ENCODE measurements at places on chromosomes 7 and 10.

- no peak for DNase-seq
Observed at GRCh38 chr7:128875523-128875948, 12.9 kb downstream of the ATP6V1F start.

- DNase-seq = no peak
Observed at GRCh38 chr10:130910848-130911247, 400.7 kb downstream of the TCERG1L start.

- DNase-seq = no peak
Observed at GRCh38 chr7:27745064-27745583, 5.2 kb downstream of the TAX1BP1 start.

GRCh38 chr10:13961097-13961496 lies 369.6 kb downstream of the FRMD4A start:
- no peak for DNase-seq

DNA sequence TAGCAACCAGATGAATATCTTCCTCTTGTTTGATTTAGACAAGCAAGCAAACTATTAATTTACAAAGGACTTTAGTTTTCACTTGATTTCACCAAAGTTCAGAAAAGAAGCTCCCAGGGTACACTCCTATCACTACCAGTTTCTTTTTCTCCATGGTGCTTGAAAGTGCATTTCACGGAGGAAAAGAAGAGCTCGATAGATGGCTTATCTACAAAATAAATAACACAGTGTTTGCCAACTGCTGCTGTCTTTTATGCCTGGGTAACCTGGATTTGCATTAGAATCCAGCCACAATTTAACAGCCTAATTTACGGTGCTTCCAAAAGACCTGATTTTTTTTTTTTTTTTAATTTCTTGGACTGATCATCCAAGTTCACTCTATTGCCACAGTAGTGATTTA lies 275.7 kb downstream of the GPR37 start:
- DNase-seq = no peak

DNA sequence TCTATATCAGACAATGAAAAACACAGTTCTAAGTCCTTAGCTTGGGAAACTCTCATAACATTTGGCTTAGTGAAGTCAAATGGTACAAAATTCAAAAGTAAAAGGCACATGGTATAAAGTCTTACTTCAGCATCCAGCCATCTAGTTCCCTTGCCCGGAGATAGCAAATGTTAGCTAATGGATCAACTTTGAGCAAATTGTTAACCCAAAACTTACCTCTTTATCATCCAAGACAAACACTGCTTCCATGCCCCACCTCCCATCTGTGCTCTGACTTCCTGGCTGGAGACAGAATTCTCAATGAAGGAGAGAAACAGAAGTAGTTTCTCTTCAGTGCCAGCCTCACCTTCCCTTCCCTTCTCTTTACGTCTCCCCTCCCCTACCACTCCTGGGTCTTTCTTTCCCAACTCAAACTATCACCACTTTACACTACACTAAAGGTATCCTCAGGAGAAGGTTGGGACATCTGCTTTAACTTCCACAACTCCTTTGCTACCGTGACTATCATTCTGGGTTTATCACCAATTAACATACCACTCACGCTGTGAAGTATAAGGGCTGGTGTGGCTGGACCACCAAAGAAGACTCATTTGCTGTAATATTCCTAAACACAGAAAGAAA lies 21.2 kb upstream of the ZNRF2 start:
- no peak for DNase-seq

DNA sequence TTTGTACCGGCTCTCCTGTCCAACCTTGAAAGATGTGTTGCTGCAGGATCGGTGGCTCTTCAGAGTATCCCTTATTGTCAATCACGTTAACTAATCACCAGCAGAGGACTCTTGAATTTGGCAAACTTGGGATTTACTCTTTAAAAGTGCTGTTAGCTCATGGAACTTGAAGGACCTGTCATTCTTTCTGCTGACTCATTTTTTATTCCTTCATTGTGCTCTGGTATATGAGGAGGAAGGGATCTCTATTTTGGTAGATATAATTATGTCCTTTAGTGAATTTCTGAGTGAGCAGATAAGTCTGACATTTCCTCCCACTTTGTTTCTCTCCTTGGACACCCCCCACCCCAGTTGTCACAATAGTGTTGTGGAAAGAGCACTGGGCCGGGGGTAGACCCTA lies 175.1 kb upstream of the HDAC9 start:
- DNase-seq = no peak

DNA sequence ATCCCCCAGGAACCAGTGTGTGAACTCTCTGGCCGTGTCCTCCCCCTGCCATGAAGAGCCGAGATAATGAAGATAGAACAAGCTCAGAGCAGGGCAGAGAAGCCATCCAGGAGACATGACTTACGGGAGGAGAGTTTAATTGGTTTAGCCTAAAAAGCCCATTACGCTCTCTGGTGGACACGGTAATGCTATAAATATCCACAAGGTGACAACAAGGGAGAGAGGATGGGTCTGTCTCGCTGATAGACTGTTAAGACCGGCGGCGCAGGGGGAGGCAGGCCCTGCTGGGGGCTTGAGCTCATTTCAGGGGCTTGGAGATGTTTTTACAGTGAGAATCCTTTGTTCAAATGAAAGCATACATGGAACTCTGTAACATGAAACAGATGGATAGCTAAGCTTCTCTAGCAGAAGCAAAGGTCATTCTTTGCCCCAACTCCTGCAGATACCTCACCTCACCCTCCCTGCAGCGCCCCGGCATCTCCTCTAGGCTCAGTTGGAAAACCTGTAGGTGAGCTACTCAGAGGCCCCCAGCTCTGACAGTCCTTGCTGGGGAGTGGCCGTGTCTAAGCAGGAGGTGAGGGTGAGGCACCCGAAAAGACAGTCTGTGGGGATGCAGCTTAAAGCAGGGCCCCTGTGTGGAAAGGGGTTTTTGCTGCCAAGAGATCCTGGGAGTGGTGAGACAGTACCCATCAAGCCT lies 40.8 kb upstream of the LOXL4 start:
- DNase-seq = no peak

Data from cortex of kidney (tissue), 1 donor.